Stimulated activated CD4-positive, alpha-beta T cell treated with anti-CD3 and anti-CD28 coated beads, Interleukin-1b, Interleukin-23, amount 100 ng/mL, for 4 hours (primary cell): ENCODE measurements at places on chromosomes 13 and 19.

GRCh38 chr13:72141855-72142519 is 275.0 kb upstream of the DACH1 start:
- no peak for DNase-seq

DNA sequence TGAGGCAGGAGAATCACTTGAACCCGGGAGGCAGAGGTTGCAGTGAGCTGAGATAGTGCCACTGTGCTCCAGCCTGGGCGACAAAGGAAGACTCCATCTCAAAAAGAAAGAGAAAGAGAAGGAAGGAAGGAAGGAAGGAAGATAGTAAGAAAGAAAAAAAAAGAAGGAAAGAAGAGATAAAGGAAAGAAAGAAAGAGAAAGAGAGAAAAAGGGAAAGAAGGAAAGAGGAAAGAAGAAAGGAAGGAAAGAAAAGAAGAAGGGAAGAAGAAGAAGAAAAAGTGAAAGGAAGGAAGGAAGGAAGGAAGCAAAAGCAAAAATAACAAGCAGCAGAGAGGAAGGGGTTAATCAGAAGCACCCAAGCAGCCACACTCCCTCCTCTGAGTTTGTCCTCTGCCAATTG is 32.1 kb downstream of the NWD1 start:
- no peak for DNase-seq

GRCh38 chr13:20570517-20570916 is 3.6 kb downstream of the IFT88 start:
- DNase-seq = no peak

- no peak for DNase-seq
Observed at GRCh38 chr19:19407633-19407930, 2.1 kb downstream of the GATAD2A start.

GRCh38 chr13:77306458-77306857 is 20.4 kb downstream of the MYCBP2 start:
- DNase-seq = no peak
